ENCODE measurements at places on chromosomes 13 and 19.

DNA sequence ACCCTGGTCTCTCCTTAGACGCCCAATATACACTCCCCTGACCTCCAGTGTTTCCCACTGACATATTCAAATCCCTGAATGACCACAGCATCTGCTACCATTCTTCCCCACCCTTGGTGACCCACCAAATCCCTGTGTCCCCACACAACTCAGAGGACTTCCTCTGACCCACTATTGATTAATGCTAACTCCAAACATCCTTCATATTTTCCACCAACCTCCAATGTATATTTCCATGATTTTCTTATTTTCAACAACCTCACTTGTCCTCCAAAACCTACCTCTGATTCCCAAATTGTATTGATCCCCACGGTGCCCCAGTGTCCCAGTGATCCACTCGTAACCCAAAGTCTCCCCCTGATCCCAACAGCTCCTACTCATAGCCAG, 526 bp upstream of the DMWD start:
- no peak for DNase-seq

DNA sequence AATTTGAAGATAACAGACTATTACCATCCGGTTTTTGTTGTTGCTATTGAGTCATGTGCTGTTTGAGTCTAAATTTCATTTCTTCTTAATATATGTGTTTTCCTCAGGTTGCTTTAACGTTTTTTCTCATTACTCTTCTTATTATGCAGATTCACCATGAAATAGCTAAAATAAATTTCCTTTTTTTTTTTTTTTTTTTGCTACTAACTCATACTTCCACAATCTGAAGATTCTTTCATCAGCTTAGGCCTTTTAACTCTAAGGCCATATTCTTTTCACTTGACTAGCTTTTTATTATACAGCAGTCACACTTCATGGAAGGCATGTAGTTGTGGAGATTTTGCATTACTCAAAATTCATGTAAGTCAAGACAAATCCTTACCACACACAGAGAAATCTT, 23.9 kb upstream of the RCBTB2 start:
- DNase-seq, result no peak

GRCh38 chr13:40787062-40787461, 2.3 kb upstream of the SLC25A15 start:
- DNase-seq, result no peak

GRCh38 chr19:11598746-11599145, 1.5 kb downstream of the ZNF627 start:
- no peak for DNase-seq

GRCh38 chr19:29855741-29856500, 44.1 kb downstream of the CCNE1 start:
- no peak for DNase-seq

- DNase-seq, result no peak
Observed at GRCh38 chr13:20043207-20043925, 84.8 kb downstream of the ZMYM2 start.

GRCh38 chr13:110911880-110912279, 3.0 kb downstream of the ANKRD10 start:
- DNase-seq, result no peak

DNA sequence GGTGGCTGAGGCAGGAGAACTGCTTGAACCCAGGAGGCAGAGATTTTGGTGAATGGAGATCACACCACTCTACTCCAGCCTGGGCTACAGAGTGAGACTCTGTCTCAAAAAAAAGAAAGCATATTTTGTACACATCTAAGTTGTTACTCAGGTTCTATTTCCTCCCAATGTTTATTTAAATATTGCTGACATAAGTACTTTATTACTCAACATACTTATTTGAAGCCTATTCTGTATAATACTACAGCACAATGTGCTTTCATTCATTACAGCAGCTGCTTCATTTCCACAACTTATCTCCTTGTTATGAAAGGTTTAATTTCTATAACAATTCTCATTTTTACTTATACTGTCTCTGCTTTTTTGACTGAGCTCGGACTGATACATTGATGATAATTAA, 495.7 kb downstream of the SLITRK1 start:
- no peak for DNase-seq

- no peak for DNase-seq
Observed at GRCh38 chr13:44198826-44199225, 174.8 kb upstream of the SERP2 start.

- no peak for DNase-seq
Observed at GRCh38 chr13:78033509-78033908, 114.9 kb upstream of the EDNRB start.

DNA sequence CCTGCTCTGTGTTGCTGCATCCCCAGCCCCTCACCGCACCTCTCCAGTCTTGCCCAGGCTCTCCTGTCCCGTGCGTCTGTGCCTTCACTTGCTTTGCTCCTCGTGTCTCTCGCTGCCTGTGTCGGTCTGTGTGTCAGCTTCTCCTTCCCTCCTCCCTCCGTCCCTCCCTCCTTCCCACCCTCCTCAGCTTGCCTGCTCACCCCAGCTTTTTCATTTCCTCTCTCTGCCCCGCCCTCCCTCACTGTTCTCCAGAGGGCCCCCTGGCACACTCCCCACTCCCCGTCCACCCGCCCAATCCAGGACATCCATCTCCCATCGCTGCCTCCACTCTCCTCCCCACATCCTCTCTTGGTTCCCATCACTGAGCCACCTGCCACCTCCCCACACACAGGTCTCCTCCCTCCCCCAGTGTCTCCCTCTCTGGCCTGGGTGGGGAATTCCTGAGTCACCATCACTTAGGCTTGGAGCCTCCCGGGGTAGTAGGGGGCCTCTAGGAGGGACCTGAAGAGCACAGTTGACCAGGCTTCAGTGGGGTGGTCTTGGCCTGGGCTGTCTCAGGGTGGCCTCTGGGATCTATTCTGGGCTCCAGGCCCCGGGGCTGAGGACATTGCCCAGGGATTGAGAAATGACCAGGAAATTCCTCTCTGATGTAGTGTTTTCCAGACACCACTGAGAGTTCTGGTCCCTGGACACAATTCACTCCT, at the start of gene PTGIR:
PTGIR (minus strand) TSS at position 132 of the 704 bp plus-strand sequence. CDS start 864 bp downstream, outside the sequence.
- DNase-seq, result no peak

DNA sequence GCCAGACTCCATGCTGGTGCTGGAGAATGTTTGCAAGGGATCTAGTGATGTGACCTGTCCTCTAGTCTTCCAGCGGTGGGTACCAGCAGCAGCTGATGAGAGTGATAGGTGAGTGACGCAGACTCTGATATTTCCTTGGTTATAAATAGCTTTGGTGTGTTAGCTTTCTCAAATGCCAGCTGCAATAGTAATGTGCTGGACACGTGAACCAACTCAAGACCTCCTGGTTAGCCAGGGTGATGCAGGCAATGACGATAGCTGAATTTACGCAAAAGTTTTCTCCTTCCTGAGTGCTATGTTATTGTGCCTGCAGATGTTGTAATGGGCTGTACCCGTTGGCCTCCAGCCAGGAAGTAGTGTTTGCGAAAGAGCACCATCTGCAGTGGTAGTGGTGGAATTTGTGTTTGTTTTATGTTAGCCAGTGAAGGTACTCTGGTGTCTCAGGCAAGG, 129.5 kb downstream of the CYSLTR2 start:
- DNase-seq, result no peak

- peak; percentile 70 for DNase-seq
Observed at GRCh38 chr13:102402290-102402689, 442 bp upstream of the FGF14 start.

DNA sequence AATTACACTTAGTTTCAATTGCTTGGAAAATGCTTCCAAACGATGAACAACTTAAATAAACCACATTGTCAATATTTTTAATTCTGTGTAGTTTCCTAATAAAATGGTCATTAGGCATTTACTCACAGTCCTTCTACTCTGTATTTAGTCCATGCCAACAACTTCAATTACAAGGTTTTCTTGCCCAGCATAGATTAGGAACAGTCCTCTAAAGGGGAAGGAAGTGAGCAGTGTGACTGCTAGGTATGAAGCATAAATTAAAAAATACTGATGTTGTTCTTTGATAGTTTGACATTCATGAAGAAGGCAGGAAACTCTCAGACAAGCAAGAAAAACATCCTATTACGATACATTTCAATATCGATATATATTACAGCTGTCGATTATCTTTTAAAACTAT, 716.0 kb upstream of the PCDH9 start:
- DNase-seq, result no peak

All from anterior cingulate cortex (tissue), 58 donors.